Activated T-cell treated with anti-CD3 and anti-CD28 coated beads, Interleukin-2, amount 50 U/mL, for 48 hours (primary cell): ENCODE measurements at places on chromosomes 1 and 21.
A peak's percentile ranks its signal among the peaks of the same experiment; 100 is the strongest.

- DNase-seq: peak; percentile 83
Observed at GRCh38 chr1:50873458-50874187, 86.4 kb downstream of the FAF1 start.

GRCh38 chr1:219391297-219391696 lies 217.6 kb downstream of the LYPLAL1 start:
- DNase-seq: no peak

DNA sequence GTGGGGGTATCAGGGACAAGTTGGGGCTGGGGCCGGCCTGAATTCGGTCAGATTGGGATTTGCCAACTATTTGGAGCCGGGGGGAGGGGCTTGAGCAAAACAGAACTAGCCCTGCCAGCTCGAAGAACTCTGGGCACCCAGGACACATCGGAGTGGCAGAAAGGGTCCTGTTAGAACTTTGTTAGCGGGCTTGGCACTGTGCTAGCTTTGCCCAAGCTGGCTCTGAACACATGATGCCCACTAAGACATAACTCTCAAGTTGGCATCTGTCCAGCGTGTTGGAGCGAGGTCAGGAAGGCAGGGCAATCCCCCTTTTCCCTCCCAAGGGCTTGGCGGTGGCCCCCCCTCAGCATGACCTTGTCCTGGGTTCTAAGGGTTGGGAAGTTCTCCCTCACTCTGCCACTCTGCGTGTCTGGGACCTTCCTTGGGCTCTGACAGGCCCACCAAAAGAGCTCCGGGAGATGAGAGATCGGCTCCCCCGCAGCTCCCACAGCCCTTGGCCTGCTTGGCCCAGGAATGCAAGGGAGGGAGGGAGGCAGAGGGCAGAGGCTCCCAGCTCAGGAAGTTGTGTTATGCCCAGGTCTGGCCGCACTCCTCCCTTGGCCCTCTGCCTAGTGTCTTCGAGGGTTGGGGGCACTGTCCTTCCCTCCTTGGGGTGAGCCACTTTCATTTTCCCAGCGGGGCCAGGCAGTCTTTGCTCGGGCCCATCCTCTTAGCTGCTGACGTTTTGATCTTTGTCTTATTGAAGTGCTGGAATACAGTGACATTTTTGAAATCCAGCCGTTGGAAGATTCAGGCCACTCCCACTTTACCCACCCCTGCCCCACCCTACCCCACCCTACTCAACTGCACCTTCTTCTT lies 1.2 kb downstream of the LMNA start:
- DNase-seq: no peak

DNA sequence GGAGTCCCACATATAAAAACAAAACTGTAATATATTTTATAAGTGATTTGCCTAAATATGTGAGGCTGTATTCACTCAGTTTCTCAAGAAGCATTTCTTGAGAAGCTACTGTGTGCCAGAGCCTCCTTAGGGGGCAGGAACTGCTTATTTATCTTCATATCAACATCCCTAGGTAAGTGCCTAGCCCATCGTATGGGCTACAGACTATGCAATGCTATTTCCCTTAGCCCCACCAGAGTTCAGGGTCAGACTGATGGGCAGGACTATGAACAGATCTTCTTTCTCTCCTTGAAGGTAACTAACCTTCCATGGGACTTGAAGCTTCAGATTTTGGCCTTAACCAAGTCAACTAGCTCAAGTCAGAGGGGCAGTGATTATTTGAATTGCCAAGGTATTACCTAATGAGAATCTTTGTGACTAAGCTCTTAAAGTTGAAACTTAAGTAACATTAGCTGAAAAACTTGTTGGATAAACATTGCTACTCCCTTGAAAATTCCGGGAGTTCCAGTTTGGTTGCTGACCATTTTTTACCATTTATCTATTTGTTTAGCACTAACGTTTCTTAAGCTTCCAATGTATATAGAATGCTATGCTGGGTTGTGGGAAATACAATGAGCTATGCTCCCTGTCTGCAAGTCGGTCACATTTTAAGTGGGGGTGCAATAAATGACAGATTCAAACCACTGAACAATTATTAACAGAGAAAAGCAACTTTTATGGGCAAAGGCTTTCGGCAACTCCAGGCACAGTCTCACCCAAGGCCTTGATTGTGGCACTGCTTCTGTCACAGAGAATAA lies 85.2 kb downstream of the GPR88 start:
- DNase-seq: no peak

DNA sequence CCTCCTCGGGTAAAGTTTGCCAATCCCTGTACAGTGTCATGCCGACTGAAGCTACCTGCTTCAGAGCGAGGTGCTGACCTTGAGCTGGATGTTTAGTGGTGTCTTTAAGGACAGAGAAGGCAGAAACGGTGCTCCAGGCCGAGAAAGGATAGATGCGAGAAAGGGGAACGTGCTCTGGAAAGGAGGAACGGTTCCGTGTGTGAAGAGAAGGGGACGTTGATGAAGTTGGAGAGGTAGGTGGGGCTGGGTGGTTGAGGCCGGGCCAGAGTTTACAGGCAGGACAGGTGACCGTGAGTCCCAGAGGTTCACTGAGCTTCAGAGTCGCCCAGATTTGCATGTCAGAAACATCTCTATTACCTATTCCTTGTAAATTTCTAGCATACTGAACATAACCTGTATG lies 90.7 kb downstream of the SCCPDH start:
- no peak for DNase-seq

GRCh38 chr1:42335809-42336518 lies 929 bp upstream of the FOXJ3 start:
- no peak for DNase-seq

DNA sequence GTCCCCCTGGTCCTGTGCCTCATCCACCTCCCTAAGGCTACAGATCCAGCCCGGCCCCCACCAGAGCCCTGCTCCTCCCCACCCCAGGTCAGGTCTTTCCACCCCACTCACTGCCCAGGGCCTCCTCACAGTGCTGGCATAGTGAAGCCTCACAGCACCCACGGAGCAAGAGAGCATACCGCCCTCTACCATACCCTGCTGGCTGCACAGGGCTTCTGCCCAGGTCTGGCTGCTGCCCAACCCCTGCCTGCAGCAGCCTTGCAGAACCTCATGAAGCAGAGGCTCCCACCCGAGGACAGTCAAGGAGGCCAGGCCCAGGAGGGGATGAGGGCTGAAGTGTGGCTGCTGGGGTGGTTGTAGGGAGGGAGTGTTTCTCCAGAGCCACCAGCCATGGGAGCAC lies 19.7 kb upstream of the ARF1 start:
- DNase-seq: no peak

DNA sequence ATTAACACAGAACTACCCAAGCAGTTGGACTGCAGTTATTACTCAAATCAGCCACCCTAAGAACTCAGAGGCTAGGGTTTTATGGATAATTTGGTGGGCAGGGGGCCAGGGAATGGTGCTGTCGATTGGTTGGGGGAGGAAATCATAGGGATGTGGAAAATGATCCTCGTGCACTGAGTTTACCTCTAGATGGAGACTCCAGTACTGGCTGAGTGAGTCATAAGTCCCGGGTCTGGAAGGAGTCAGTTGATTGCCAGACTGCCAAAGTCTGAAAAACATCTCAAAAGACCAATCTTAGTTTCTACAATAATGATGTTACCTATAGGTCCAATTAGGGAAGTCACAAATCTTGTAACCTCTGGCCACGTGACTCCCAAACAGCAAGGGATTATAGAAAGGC lies 257.5 kb upstream of the PRMT6 start:
- DNase-seq: no peak
